Stimulated activated CD8-positive, alpha-beta memory T cell treated with anti-CD3 and anti-CD28 coated beads, Interleukin-4, amount 100 ng/mL, for 48 hours (primary cell): ENCODE measurements at places on chromosomes 1 and 21.

DNA sequence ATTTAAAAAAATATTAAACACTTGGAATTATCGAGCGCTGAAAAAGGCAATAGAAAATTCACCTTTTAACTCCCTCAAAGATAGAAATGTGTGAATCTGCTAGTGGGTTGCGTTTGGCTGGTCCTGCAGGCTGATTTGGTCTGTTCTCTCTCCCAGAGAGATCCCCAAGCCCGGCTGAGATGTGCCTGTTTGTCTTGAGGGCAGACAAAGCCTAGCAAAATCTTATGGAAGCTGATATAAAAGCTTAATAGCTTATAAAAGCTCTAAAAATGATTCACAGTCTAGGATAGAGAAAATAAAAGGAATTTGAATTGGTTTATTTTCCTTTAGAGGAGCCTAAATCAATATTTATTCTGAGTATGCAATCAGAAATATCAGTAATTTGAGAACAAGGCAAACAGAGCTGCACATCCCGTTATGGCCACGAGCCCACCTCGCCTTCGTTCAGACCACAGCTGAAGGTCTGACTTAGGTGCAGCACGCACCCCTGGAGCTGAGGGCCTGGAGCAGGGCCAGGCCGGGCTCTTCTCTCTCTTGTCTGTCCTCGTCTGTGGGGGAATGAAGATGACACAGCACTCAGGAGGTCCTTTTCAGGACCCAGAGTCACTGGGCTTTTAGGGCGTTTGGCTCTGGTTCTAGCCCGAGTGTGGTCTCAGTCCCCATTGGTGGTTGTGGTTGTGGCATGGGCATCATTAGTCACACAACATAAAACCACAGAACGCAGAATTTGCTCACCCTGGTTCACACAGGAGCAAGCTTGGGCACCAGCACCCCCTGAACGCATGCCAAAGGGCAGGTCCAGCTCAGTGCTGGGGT is 18.6 kb downstream of the PDE9A start:
- no peak for DNase-seq

DNA sequence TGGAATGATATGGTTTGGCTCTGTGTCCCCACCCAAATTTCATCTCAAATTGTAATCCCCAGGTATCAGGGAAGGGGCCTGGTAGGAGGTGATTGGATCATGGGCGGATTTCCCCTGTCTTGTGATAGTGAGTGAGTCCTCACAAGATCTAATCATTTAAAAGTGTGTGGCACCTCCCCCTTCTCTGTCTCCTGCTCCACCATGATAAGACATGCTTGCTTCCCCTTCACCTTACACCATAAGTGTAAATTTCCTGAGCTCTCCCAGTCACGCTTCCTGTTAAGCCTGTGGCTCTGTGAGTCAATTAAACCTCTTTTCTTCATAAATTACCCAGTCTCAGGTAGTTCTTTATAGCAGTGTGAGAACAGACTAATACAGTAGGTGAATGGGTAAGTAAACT is 109.3 kb downstream of the DMRTB1 start:
- no peak for DNase-seq

DNA sequence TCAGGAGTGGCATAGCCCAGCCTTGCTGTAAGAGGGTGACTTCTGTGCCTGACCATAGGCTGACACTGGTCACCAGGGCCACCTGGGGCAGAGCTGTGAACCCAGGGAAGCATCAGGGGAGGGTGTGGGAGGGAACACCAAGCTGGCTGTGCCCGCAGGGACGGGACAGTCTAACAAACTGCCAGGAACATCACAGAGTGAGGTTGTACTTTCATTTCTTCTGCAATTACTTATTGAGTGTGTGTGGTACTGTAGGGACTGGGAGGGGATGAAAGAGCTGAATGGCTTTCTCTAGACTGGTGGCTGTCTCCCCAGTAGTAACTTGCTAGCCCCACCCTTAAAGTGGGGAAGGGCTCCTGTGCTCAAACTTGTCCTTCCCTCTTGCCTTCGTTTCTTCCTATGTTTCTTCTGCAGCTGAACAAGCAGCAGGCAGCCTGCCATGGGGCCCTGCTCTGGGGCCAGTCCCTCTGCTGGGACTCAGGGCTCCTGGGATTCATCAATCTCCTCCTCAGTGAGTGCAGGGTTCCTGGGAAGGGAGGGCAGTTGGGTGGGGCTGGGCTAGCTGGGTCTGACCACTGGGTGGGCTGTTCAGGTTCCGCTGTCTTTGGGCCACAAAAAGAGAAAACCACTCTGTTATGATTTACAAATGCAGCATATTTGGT is 39.7 kb upstream of the ETV3 start:
- no peak for DNase-seq

DNA sequence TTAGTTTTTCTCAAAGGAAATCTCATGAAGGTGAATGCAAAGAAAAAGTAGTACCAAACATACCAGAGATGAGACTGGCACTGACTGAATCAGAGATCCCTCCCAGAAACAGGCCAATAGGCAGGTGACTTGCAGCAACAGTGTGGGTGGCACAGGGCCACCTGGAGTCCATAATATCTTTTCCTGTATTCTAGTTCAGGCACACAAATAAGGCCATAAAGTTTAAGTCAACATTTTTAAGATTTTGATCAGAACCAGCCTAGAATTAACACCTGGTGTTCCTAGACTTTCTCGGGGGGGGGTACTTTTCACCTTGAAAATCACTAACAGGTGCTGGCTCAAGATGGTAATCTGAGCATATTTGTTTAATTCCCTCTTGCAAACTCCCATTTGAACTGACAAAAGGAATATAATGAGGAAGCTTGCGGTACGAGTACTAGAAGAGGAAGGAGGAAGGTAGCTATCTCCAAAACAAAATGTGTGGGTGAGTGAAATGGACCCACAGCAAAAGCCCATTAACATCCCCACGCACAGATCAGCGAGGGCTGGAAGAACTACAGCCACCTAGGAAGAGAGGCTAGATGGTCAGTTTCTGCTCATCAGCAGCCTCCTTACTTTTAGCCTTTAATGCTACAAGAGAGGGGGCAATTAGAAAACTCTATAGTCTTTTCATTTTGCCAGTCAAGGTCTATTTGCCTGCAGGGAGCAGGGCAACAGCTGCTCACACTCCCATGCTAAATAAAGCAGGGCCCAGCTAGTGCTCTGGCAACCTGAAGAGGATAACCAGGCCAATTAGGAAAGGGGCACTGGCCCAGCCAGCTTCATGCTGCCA is 18.9 kb downstream of the SDE2 start:
- no peak for DNase-seq

- DNase-seq: no peak
Measured at GRCh38 chr1:68963353-68963752, 466.5 kb upstream of the DEPDC1 start.

GRCh38 chr1:226440512-226440911 is 32.6 kb upstream of the PARP1 start:
- no peak for DNase-seq

DNA sequence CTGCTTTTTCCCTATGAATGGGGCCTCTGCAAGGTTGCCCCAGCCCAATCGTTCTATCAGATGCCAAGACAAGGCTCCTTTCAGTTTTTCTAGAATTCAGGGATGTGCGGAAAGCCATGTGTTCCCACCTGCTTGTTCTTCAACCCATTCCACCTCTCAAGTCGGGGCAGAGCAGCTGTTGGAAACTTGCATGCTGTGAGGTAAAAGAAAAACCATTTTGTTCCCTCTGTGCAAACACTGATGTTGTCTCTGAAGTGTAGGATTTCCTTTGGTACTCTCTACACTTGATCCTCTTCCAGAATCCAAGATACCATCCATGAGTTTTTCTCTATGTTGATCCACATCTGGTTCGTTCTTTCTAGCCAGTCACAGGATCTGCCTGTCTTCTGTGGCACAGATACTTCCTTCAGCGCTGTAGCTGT is 7.3 kb downstream of the IER5 start:
- no peak for DNase-seq

DNA sequence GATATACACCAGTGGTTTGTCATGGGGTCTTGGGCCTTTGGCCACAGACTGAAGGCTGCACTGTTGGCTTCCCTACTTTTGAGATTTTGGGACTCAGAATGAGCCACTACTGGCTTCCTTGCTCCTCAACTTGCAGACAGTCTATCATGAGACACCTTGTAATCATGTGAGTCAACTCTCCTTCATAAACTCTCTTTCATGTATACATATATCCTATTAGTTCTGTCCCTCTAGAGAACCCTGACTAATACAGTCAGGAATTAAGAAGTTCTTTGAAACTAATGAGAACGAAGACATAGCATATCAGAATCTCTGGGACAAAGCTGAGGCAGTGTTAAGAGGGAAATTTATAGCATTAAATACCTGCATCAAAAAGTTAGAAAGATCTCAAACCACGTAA is 110.8 kb downstream of the SLC5A9 start:
- DNase-seq: no peak

GRCh38 chr1:172179918-172180317 is 240.6 kb upstream of the C1orf105 start:
- DNase-seq: no peak

DNA sequence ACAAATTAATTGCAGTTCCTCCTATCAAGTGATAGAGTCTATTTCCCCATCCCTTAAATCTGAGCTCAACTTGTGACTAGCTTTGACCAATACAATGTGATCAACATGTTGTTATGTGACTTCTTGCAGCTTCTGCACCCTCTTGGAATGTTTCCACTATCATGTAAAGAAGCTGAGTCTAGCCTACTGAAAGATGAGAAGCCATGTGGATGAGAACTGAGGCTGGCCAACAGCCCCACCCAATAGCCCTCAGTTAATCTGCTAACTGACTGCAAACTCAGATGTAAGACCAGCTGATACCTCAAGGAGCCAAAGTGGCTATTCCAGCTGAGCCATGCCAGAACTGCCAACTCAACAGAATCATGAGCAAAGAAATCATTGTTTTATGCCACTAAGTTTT is 44.0 kb downstream of the LYST start:
- DNase-seq: no peak

DNA sequence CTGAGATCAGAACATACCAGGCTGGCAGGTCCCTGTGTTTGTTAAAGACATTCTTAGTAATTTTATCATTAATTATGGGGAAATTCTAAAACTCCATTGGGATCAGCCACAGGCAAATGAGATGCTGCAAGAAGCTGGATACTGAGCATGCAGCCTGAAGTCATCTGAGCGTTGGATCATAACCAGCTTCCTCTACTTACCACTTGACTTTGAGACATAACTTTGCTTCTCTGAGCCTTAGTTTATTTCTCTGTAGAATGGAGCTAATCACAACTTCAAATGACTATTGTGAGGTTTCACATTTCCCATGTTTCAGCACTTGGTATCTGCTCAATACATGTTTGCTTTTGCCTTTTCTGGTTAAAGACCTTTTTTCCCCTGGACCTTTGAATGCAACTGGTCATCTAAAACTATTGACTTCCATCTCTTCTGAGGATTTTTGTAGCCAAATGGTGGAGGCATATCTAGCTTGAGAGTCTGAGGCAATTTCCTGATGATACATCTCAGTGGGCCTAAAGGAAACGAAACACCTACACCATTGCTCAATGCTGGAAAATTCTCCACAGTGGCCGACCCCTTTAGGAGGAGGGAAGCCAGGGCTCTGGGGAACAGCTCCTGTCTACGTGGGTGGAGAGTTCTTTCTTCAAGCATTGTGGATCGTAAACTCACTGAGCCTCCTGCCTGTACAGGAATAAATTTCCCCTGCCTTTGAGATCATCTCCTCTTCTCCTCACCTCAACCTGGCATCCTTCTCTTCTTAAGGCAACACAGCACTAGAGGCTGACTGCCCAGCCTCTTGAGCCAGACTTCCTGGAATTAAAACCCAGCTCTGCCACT is 109.1 kb upstream of the HOOK1 start:
- no peak for DNase-seq

DNA sequence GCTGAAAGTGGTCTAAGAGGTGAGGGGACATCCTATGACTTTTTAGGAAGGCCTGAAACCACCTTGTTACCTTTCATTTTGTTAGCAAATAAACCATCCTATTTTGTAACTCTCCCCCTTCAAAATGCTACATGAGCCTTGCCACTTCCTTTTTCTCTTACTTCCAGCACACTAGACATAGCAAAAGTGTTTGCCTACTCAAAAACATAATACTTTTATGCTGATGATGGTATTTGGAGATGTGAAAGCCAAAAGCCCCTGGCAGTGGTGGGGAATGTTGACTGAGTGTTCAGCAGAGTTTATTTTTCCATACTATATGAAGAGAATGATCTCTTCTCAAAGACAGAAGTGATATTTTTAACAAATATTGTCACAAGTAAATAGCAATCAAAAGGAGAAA is 134.2 kb downstream of the EDEM3 start:
- DNase-seq: no peak
